Esophagus squamous epithelium (tissue), 5 donors: ENCODE measurements at places on chromosomes 6 and 20.

- no peak for DNase-seq
Observed at GRCh38 chr6:2870046-2870636, 28.5 kb upstream of the SERPINB1 start.

DNA sequence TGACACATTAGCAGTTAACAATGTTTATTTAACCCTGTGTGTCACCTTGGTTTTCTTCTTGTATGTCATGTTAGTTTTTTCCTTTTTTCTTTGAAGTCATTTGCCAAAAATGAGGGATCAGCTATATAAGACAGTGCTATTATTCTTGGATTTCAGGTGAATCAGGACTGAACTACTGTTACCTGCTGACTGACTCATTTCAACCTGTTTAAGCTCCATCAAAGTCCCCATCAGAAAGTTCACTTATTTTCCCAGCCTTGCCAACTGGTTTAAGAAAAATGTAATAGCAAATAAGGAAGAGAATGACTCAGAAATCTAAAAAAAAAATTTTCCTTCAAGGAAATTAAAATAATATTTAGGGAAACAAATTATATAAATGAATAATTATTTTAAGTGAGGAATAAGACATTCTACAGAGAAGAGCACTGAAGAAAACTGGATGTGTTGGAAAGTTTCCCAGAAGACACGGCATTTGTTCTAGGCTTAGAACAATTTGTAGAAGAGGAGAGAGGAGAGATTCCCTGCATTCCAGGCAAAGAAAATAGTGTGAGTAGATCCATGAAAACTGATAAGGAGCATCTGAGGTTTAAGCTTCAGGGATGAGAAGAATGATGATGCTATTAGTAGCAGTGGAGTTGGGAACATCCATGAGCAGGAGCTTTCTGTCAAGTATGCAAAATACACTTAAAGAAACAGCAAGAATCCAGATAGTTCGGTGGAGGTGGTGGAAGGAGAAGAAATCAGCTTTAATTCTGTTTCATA lies 84.9 kb upstream of the SIM1 start:
- no peak for DNase-seq

- no peak for DNase-seq
Observed at GRCh38 chr20:50957798-50958614, at the start of gene DPM1. Gene DPM1, minus strand, starts transcription at chr20:50958532. Its CDS starts 9 bp downstream, at chr20:50958523.

GRCh38 chr20:33933469-33933909 lies 60.2 kb upstream of the RALY start:
- DNase-seq: no peak

DNA sequence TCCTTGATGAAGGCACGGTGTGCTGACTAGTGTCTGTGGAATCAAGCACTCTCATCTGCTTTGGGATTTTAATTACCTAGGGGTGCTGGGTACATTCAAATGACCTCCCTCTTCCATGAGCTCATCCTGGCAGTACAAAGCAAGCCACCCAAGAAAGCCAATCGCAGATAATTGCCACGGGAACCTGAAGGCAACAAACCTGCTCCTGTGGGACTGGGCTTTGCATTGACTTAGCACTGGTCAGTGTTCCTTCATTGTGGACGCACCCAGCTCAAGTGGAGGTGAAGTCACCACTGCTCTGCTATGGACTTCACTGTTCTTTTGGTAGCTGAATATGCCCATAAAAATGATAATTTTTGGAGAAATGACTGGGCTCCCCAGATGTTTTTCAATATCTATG lies 261.6 kb upstream of the FERMT1 start:
- DNase-seq: no peak

DNA sequence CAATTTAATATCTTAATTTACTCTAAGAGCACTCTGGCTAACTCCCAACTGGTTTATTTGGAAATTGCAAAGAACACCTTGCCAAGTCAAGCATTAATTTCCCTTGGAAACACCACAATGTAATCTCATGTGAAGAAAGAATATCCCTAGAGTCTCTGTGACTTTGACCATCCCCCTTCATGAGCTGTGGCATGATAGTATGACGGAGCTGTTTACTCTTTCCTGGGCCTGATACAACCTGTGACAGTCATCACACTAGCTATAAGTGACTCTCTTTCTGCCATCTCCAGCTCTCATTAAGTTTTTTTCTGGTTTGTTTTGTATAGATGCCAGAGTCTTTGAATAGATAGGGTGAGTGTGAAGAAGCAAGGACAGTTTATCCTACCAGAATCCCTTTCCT lies 470.3 kb upstream of the JARID2 start:
- no peak for DNase-seq

GRCh38 chr6:152089992-152090391 lies 282.5 kb downstream of the ESR1 start:
- DNase-seq: no peak

DNA sequence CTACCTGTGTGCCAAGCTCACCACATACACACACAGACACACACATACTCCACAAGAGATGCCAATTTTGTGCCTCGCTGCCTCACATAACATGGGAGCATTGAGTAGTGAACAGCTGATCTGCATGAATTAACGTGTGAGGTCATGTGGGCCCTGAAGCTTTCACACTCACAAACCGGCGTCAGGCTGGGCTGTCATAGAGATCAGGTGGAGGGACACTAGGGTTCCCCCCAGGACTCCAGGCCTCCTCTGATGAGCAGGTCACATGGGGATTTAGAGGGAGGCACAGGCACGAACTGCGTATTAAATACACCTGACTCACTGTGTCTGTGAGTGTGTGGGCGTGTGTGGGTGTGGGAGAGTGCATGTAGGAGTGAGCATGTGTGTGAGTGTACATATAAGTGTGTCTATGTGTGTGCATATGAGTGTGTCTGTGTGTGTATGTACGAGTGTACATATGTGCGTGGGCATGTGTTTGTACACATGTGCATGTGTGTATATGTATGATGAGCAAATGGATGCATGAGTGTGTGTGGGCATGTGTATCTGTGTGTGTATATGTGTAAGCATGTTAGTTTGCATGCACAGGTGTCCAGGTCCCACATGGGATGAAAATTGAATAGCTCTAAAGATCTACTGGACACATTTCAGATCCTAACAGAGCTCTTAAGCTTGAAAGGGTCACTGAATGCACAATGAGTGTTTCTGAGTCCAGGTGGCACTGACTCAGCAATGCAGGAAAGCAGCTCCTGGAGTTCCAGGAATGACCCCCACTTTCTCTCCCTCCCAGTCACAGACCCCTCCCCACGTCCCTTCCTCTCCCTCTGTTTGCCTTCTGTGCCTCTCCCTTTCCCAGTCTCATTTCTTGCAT lies 336.6 kb downstream of the PREX1 start:
- no peak for DNase-seq

GRCh38 chr20:2998728-2999127 lies 44.7 kb upstream of the GNRH2 start:
- no peak for DNase-seq

DNA sequence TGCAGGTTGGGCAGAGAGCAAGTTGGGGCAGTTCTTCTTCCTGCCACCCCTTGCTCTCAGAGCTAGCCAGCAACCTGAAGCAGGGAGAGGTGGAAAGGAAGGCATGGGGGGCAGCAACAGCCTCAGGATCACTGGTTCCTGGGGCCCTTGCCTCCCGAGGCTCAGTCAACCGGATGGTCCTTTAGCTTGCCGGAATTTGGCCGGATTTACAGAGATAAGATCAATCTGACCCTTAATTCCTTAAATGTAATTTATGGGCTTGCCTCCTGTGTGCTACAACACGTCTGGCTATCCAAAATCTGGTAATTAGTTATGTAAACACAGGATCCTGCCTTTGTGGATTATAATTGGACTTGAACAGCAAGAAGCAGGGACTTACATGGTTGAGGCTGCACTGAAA lies 19.5 kb upstream of the TCP11 start:
- DNase-seq: no peak

GRCh38 chr6:1381481-1382330 lies 7.7 kb upstream of the FOXF2 start:
- DNase-seq: no peak

DNA sequence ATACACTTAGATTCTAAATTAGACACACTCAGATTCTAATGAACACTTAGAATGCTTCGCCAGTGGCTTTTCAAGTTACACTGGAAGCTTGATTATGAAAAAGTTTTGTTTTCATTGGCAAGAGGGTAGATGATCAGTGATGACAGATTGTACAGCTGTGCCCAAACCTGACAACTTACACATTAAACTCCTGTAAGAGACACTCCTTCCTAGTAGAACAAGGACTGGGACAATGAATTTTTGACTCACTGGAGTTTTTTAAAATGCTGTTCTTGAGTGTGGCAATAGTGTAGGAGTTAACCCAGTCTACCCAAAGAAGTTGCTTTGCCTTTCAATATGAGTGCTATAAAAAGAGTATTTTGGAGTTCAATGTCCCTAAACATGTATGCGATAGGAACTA lies 140.8 kb downstream of the SLC16A10 start:
- no peak for DNase-seq

- no peak for DNase-seq
Observed at GRCh38 chr20:48569679-48570078, 258.1 kb downstream of the PREX1 start.

DNA sequence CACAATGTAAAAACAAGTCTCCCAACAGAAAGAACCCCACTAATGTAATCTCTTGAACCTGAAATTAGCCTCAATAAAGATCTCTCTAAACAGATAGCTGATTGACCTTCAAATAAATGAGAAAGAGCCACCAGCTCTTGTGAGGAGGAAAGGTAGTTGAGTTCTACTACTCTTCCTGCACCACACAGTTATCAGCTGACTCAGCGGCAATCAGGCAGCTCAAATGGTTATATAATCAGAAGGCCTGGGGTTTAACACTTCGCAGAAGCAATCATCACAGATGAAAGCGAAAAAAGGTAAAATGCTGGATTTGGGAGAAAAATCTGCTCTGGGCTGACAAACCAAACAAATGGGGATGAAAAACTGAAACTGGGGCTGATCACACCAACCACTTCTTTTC lies 91.8 kb downstream of the CHD6 start:
- DNase-seq: no peak
